ENCODE measurements at places on chromosomes 2 and 18.

- no peak for DNase-seq
These were observed 647.8 kb upstream of the SLC39A10 start for GRCh38 chr2:195009202-195009601.

- DNase-seq, result no peak
These were observed 28.2 kb upstream of the ZC3H15 start for GRCh38 chr2:186457908-186458307.

GRCh38 chr2:84856787-84857186 is 24.1 kb downstream of the TRABD2A start:
- DNase-seq, result no peak

DNA sequence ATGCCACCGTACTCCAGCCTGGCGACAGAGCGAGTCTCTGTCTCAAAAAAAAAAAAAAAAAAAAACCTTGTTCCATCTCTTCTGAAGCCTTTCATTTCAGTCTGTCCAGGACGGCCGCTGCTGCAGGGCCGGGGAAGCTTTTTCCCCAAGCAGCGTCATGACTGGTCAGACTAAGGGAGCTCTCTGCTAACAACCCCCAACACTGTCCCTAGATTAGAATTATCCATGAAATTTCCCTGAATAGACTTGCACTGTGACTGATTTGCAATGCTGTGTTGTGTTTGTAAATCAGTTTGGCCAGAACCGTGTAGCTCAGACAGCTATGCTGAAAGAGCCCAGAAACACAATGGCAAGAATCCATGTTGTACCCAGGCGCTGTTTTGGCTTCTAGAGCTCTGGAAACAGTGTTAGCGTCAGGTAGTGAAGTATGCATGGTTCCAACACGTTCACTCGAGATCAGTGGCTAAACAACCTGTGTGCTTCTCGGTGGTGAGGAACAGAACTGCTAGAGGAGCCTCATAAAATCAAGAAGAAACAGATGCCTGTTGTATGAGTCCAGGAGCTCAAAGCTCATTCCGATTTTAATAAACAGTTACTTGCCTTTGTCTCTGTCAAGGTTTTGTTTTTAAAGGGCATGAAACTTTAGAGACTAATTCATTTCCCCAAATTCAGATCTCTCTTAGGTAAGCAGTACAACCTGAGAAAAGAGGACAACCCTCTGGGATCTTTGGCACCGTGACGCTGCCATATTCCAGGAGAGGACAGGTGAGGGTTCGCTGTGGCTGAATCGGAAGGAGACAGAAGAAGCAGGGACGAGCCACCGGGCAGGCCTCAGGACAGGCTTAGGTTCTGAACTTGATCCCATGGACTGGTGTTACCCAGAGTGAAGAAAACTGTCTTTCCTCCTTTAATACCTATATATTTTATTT is 43.5 kb downstream of the GORASP2 start:
- DNase-seq, result no peak

DNA sequence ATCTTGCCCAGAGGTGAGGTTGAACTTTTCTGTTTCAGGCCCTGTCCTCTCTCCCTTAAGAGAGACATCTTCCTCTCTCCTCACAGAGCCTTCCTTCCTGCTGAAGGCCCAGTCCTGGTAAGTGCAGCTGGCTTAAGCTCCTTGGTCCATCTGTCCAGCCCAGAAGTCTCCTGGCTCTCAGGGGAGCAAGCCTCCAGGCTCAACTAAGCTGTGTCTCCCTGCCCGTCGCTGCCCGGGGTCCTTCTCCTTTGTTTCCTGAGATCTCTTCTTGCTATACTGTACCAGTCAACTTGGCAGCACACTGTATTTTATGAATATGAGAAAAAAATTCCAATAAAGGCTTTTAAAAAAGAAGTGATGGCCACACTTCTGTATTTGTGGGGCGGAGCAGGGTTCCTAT is 77.4 kb downstream of the KCNF1 start:
- DNase-seq, result no peak

GRCh38 chr2:133421516-133422324 is 146.5 kb downstream of the NCKAP5 start:
- peak; percentile 27 for DNase-seq

DNA sequence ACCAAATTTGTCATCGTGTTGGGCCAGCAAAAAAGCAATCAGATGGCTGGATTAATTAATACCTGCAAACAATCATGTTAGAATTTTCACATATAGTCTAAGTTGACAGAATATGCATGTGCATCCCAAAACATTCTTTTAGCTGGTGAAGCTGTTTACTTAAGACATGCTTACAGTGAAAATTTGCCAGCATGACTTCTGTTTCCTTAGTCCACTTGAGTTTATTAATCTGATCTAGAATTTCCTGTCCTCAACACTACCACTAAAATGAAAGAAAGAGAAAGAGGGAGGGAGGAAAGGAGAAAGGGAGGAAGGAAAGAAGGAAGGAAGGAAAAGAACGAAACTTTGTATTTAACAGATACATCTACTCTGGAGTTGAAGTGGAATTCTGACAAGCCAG is 2109.9 kb upstream of the PIK3C3 start:
- no peak for DNase-seq

GRCh38 chr18:46199515-46200147 is 95.4 kb downstream of the HAUS1 start:
- DNase-seq, result no peak

GRCh38 chr2:29816651-29817050 is 104.7 kb downstream of the ALK start:
- DNase-seq, result no peak

DNA sequence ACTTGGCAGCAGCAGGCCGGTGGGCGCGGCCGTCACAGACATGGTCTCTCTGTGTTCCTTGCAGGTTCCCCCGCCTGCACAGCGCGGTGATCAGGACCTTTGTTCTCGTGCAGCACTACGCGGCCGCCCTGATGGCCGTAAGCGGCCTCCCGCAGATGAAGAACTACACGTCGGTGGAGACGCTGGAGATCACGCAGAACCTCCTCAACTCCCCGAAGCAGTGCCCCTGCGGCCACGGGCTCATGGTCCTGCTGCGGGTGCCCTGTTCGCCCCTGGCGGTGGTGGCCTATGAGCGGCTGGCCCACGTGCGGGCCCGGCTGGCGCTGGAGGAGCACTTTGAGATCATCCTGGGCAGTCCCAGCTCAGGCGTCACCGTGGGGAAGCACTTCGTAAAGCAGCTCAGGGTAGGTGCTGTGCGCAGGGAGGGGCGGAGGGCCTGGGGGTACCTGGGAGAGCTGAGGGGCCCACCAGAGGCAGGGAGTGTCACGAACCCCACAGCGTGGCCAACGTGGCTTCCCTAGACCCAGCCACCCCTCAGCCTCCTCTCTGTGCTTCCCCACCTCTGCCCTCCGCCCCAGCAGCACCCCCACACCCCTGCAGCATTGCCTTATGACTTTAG is 59.3 kb downstream of the NTSR2 start:
- DNase-seq, result no peak

- no peak for DNase-seq
These were observed 63.0 kb downstream of the RHBDD1 start for GRCh38 chr2:226898897-226899296.

DNA sequence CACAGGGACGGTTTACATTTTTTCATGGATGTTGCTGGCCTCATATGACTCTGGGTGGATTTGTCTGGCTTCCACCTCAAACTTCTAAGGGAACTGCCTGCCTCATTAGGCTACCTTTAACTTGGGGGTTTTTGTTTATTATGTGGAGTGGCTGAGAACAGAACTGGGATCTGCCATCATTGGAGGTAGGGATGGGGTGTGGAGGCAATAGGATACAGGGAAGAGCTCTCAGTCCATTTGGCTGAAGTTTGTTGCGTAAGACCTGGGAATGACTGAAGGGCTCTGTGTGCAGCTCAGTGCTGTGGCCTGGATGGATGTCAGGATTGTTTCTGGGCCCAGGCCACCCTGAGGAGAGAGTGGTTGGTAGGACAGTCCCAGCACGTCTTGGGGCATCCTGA is 31.2 kb downstream of the ASB1 start:
- no peak for DNase-seq

DNA sequence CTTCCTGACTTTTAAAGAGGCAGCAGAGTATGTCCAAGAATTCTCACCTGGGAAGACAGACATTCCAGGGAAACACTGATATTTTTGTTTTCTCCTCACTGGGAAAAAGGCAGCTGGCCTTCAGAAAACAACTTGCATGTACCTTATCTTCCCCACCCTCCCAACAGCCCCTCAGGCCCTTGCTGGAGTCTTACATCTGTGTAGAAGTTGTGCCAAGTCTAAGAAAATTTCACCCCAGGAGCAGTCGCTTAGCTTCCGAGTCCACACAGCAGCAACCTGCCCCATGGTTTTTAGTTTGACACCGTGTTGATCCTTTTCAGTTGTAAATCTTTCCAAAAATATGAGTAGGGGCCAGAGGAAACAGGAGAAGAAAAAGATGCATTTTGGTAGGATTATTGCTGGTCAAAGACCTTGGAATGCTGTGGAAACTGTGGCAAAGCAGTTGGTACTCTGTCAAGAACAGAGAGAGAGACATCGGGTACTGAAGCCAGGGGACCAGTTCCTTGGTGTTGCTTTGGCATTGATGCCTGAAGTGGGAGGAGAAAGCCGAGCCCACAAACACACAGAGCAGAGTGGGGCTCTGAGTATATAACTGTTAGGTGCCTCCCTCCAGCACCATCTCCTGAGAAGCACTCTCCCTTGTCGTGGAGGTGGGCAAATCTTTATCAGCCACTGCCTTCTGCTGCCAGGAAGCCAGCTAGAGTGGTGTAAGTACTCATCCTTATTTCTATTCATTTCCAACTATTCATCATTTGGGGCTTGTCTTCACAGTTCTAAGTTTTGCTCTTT is at the start of gene SLC14A1:
SLC14A1 (plus strand) TSS at position 615 of the 789 bp plus-strand sequence. CDS start 6,140 bp downstream, outside the sequence.
- peak; percentile 20 for DNase-seq

GRCh38 chr2:158730621-158731140 is 64.4 kb upstream of the DAPL1 start:
- DNase-seq, result no peak

DNA sequence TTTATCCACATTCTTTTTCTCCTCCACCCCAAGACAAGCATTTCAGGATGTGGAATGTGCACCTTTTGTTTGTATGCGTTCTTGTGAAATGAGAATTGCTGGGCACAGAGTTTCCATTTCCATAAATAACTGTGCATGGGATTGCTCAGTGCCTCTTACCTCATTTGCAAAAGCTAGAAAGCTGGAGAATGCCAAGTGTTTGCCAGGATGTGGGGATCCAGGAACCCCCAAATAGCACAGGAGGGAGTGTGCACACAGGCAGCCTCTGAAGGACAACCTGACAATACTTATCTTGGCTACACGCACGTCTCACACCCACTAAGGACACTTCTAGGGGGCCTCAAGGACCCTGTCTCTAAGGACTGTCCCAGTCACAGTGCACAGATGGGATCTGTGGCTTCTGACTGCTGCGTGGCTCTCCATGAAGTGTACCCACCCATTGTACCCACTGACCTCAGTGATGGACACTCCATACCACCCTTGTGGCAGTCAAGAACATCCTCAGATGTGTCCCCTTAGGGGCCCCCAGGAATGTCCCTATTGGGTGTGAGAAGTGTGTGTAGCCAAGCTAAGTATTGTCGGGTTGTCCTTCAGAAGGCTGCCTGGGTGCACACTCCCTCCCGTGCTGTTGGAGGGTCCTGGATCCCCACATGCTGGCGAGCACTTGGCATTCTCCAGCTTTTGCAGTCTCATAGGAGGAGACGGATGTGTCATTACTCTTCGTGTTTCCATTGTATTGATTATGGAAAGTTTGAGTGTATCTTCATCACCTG is 38.4 kb downstream of the CAPN13 start:
- no peak for DNase-seq

DNA sequence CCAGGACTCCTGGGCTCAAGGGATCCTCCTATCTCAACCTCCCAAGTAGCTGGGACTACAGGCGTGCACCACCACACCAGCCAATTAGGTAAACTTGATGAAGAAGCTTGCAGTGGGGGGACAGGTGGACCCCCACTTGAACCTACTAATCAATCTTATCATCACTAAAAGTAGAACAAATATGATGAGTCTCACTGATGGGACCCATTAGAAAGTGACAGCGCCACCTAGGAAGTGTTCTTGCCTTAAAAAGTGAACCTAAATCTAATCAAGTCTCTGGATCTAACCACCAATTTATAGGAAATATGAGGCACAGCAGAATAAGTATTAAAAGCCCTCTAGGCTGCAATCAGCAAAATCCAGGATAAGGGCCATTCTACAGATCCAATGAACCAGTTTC is 79.2 kb downstream of the BIN1 start:
- DNase-seq, result no peak

GRCh38 chr2:197207106-197207505 is 103.5 kb downstream of the ANKRD44 start:
- DNase-seq, result no peak

- no peak for DNase-seq
These were observed 433 bp downstream of the NPC1 start for GRCh38 chr18:23585897-23586248.

GRCh38 chr2:152115952-152116351 is 17.1 kb upstream of the CACNB4 start:
- no peak for DNase-seq

GRCh38 chr2:49004036-49004626 is 150.2 kb downstream of the FSHR start:
- peak; percentile 62 for DNase-seq

- peak; percentile 19 for DNase-seq
These were observed 340 bp downstream of the SLC40A1 start for GRCh38 chr2:189580241-189580651.

GRCh38 chr2:190412966-190413365 is 4.8 kb downstream of the MFSD6 start:
- no peak for DNase-seq

- no peak for DNase-seq
These were observed 607.0 kb downstream of the RNF144A start for GRCh38 chr2:7524195-7524594.

DNA sequence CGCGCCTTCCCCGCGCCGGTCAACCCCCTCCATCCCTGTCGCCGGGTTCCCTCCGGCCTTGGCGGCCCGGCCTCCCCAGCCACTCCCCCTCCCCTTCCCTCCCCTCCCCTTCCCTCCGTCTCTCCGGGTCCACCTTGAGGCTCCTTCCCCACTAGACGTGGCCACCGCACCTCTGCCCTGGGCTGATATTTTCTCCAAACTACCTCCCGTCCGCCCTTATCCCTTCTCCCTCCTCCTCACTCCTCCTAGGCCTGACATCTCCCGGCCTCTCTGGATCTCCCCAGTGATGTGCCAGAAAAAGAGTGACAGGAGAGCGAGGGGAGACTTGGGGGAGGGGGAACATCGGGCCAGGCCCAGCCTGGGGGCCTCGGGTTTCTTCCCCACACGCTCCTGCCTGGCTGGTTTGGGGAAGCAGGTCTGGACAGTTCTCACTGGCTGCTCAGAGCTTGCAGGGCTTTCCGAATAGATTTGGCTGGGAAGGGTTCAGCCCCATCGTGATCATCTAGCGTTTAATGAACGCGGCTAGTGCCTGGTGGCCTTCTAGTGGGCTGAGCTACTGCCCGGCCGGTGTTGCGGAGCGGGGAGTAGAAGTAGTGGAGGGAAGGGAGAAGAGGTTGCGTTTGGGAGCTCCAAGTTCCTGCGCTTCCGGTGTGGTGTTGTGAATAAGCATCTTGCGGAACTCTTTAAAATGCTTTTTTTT is 641 bp downstream of the MAPRE3 start:
- no peak for DNase-seq

GRCh38 chr18:6738622-6739021 is 9.1 kb downstream of the ARHGAP28 start:
- DNase-seq, result no peak

GRCh38 chr18:52319424-52319983 is 20.5 kb upstream of the DCC start:
- no peak for DNase-seq

- no peak for DNase-seq
These were observed 18.8 kb upstream of the GLI2 start for GRCh38 chr2:120716641-120717585.

GRCh38 chr18:23634692-23635091 is 28.0 kb downstream of the ANKRD29 start:
- DNase-seq, result no peak

- DNase-seq, result no peak
These were observed 7.6 kb downstream of the PGAP1 start for GRCh38 chr2:196918927-196919326.

Data from globus pallidus (tissue), 1 donor.